ENCODE measurements at places on chromosomes 1 and 21. TPM values are rescaled to one million over a fixed set of nuclear protein-coding genes. Genes with fewer than 3 reads are reported as not detected.

OLFML3 gene
- 0.17 TPM for total RNA-seq

DNA sequence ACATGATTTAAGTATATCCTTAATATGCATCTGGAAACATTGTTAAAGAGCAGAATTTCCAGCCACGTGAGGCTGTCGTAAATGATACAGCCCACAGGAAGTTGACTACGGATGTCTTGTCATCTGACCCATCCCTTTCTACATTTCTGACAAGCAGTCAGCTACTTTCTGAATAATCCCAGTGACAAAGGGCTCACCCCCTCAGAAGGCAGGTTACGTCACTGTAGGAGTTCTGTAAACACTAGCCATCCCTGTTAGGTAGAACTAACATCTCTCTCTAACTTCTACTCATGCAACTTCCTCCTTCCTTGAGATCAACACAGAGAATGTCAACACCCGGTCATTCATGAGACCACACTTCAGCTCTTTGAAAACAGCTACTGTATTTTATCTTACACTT lies 259.2 kb downstream of the GREM2 start:
- no peak for DNase-seq

GJB4 gene
- total RNA-seq = 0.89 TPM

GRCh38 chr1:22641906-22642636 lies 1.4 kb upstream of the C1QC start:
- no peak for DNase-seq

DNA sequence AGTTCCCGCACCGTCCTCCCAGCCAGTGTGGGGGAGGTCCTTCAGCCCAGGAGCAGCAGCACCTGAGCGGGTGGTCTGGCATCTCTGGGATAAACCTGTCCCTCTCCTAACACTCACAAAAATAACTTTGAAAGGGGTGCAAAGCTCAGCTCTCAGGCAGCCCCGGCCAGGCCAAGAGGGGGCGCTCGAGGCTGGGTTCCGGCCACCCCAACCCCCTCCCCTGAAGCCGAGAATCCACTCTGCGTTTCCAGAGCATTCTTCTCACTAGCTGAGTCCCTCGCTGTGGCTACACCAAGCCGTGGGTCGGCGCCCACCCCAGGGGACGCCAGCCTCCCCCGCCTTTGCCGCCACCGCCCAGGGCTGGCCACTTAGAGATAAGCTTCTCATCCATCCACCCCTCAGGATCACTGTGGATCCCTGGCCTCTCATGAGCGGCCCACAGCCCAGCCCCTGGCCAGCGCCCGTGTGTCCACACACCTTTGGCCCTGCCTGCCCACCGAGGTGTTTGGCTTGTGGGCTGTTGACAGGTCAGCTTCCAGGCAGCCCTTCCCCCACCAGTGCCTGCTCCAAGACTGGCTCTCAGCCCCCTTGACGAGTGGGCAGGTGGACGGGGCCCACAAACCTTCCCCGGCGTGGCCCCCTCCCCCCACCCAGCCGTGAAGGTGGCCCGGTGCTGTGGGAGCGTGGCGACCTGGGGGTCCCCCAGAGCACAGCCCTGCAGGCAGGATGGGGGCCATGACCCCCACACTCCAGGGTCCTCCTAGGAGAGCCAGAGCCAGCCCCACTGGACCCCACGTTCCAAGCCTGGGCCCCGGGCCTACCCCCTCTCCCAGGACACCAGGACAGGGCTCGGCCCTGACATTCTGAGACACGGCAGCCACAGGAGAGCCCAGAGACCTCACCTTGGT lies 1.9 kb downstream of the FTCD start:
- DNase-seq = no peak

DNA sequence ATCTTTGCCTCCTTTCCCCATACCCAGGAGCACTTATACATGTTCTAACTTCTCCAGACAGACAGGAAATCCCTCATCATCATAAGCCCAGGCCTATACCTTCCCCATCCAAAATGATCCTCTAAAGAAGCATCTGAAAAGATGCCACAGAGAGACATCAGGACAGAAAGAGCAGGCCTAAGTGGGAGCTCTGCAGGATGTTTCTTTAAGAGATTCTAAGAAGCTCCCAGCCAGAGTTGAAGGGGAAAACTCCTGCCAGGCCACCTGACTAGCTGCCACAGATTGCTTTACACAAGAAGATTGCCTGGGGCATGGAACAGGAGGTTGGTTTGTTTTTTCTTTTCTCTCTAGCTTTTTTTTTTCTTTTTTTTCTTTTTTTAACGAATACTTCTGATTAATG lies 275.8 kb downstream of the VAV3 start:
- no peak for DNase-seq

DNA sequence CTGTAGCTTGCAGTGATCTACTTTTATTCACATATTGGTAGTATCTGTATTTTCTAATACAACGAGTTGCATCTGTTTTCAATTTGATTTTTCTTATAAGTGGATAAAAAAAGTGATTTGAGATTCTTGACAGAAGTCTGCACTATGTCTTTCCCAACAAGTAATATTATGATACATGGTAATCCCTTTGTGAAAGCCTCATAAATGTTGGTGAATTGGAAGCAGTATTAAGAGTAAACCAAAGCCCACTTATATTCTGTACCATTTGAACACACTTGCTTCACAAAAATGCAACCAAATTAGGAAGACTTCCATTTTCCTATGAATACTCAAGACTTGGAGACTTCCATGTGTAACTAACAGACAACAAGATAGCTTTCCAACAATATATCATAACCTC lies 172.0 kb downstream of the HMCN1 start:
- DNase-seq = no peak

IL20 gene
- not detected for total RNA-seq

GRCh38 chr1:153483776-153484175 lies 23.3 kb upstream of the S100A7 start:
- no peak for DNase-seq

All from kidney epithelial cell (primary cell).